Vein endothelial cell (primary cell): ENCODE measurements at places on chromosomes 5 and 9. TPM values are rescaled to one million over a fixed set of nuclear protein-coding genes. Genes with fewer than 3 reads are reported as not detected.

Gene CAMK4
- total RNA-seq = 0.10 and 0.98 TPM in 2 replicates

Gene AIF1L
- total RNA-seq = 16.0 and 25.6 TPM in 2 replicates

Gene TXNDC8
- total RNA-seq = not detected in 2 replicates

Gene POU4F3
- total RNA-seq = under 0.01 and 0.10 TPM in 2 replicates

Gene MCCC2
- total RNA-seq = 23.5 and 34.3 TPM in 2 replicates

Gene C1QTNF3
- total RNA-seq = 0.65 and 2.1 TPM in 2 replicates

Gene PTGES
- 0.10 and 0.33 TPM in 2 replicates for total RNA-seq

Gene MRNIP
- 7.5 and 12.1 TPM in 2 replicates for total RNA-seq

Gene CAMK2A
- not detected in 2 replicates for total RNA-seq

Gene LHX3
- not detected in 2 replicates for total RNA-seq

Gene TMEM250
- total RNA-seq = 59.8 and 72.8 TPM in 2 replicates

Gene JAKMIP2
- total RNA-seq = not detected in 2 replicates

Gene SPINK4
- not detected in 2 replicates for total RNA-seq

Gene COL15A1
- 1.6 and 5.2 TPM in 2 replicates for total RNA-seq

Gene SUSD3
- 0.98 TPM in 1 of 2 replicates, not detected in the other for total RNA-seq

Gene AQP7
- total RNA-seq = 0.19 TPM in 1 of 2 replicates, not detected in the other

Gene NDST1
- 77.1 and 124 TPM in 2 replicates for total RNA-seq

Gene DOCK8
- total RNA-seq = 3.2 and 3.9 TPM in 2 replicates

Gene AK8
- 0.10 TPM in 1 of 2 replicates, not detected in the other for total RNA-seq
